ENCODE measurements at places on chromosomes 12 and 14.
A peak's percentile ranks its signal among the peaks of the same experiment; 100 is the strongest.

DNA sequence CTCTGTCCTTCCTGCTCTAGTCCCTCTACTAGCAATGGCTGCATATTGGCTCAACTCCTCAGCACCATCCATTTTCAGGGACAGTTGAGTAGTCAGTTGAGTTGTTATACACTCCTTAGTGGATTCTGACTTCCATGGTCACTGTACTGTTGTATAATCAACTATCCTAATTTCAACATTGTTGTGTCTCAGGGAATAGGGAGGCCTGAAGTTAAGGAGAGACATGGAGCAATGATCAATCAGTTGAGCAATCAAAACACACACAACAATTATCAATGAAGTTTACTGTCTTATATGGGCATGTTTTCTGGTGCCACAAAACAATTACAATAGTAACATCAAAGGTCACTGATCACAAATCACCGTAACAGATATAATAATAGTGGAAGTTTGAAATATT, 255.9 kb downstream of the KCNC2 start:
- no peak for DNase-seq

DNA sequence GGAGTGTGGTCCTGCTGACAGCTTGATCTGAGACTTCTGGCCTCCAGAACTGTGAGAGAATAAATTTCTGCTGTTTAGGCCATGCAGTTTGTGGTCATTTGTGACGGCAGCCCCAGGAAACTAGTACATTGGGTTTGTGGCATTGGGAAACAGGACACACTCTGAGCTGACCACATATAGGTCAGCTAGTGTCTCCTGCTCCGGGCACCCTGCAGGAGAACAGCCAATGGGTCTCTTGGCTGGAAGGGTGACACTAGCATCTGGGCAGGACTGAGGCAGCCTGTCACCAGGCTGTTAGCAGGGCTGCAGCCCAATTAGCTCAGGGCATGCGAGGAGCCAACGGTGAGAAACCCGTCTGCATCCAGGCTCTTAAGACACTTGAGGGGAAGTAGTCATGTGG, 83.2 kb downstream of the PITPNM2 start:
- no peak for DNase-seq

- DNase-seq = no peak
Measured at GRCh38 chr12:54138219-54138618, 50.6 kb downstream of the SMUG1 start.

- DNase-seq = peak; percentile 59
Measured at GRCh38 chr12:8914716-8915526, 612 bp downstream of the PHC1 start.

GRCh38 chr12:83826112-83826511, 1086.5 kb downstream of the SLC6A15 start:
- DNase-seq = peak; percentile 42

DNA sequence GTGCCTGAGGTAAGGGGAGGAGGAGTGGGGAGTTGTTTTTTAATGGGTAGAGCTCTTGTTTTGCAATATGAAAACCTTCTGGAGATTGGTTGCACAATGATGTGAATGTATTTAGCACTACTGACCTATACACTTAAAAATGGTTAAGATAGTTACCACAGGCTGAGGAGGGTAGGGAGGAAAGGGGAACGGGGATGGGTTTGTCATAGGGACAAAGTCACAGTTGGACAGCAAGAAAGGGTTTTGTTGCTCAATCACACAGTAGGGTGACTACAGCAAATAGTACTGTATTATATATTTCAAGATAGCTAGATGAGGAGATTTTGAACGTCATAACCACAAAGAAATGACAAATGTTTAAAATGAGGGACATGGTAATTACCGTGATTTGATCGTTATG, 1562.4 kb downstream of the AACS start:
- DNase-seq = no peak

- peak; percentile 40 for DNase-seq
Measured at GRCh38 chr12:122422730-122423257, 325 bp upstream of the CLIP1 start.

- DNase-seq = peak; percentile 39
Measured at GRCh38 chr12:45303945-45304344, 88.0 kb downstream of the ANO6 start.

DNA sequence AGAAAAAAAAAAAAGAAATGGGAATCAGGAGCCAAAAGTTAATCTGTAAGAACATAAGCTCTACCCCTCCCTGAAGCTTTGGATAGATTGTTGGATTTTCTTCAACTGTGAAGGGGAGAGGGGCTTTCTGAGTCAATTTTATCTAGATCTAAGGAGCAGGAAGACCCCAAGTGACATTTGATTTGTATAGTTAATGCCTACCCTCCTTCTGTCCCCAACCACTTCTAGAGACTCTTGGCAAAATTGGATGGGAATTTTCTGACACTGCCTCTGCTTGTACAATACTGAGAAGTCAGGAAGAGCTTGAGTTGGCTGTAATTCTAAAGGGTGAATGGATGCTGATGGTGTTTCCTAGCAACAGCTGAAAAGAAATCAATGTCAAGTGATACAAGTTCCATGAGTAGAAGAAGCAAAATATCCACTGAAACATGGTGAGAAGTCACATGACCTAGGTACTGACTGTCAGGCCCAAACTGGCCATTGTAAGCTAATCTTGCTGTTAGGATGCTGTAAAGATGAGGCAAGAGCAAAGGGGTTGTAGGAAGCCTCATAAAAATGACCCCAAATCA, 42.2 kb downstream of the NDUFA12 start:
- DNase-seq = no peak

GRCh38 chr12:53048780-53049401, 974 bp upstream of the TNS2 start:
- DNase-seq = peak; percentile 85

- DNase-seq = no peak
Measured at GRCh38 chr12:82625523-82625922, 61.2 kb upstream of the TMTC2 start.

GRCh38 chr12:68613209-68613904, 2.7 kb downstream of the RAP1B start:
- no peak for DNase-seq

GRCh38 chr12:62692884-62693283, 226.3 kb downstream of the MON2 start:
- DNase-seq = peak; percentile 75

DNA sequence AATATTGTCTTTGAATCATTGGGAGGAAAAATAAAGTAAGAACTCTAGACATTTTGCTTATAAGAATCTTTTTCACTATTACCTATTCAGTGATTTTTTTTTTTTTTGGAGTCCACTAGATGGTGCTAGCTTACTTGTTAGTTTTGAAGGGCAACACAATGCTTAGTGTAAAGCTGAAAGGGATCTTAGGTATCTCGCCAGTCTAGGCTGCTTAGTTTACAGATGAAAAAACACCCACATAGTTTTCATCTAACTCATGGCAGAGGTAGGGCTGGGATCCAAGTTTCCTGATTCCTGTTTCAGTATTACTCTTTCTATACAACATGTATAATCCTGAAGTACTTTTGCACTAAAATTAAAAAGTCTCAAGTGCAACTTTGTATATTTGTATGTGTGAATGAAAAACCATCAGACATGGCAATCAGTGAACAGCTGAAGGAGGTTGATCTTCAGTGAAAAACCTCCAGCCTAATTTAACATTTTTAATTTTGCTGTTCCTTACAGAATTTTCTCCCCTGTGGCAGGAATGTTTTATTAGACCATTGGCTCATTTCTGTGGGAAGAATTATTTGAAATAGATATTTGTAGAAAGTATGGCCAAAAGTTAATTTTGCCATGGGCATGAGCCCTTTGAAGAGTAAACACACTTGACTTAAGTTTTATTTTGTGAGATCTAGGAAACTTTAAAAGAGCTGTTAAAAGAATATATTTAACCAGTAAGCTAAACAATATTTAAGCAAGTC, 40.7 kb downstream of the LRRIQ1 start:
- DNase-seq = peak; percentile 91

GRCh38 chr12:5875851-5876250, 69.2 kb downstream of the ANO2 start:
- no peak for DNase-seq

- DNase-seq = no peak
Measured at GRCh38 chr14:102883089-102883541, 39.3 kb upstream of the AMN start.

GRCh38 chr12:62847709-62848108, 87.2 kb downstream of the PPM1H start:
- no peak for DNase-seq

DNA sequence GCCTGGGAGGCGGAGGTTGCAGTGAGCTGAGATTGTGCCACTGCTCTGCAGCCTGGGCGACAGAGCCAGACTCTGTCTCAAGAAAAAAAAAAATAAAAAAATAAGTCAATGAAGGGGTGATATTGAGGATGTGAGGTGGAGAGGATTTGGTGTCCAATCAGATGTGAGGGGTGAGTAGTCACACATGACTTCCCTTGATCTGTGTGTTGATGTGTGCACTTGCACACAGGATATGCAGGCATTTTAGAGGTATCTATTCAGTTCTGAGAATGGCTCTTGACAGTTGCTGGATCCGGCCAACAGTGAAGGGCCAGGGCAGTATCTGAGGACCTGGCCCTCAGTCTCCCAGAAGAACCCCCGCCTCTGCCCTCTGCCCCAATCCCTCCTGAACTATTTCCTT, 7.8 kb upstream of the SP7 start:
- no peak for DNase-seq

DNA sequence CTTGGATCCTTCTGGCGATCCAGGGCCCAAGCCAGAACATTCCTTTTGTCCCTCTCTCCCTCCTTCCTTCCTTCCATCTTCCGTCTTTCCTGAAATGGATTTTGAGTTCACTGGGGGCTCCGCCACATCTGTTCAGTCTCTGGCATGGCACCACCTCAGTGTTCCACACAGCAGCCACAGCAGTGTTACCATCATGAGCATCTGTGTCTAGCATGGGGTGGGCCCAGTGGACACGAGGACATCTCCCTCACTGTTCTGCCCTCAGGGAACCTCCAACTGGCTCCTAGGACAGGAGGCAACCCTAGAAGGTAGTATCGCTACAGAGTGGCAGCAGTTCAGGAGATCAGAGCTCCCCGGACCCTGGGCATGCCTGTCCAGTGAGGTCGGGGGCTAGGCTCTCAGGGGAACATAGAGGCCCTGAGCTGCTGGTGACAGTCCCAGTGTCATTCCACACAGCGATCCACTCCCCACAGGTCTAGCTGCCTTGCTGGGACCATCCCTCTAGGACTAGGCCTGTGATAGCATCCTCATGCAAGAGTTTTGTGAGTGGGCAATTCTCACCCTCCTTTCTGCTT, 59.0 kb downstream of the GALNT16 start:
- DNase-seq = no peak

DNA sequence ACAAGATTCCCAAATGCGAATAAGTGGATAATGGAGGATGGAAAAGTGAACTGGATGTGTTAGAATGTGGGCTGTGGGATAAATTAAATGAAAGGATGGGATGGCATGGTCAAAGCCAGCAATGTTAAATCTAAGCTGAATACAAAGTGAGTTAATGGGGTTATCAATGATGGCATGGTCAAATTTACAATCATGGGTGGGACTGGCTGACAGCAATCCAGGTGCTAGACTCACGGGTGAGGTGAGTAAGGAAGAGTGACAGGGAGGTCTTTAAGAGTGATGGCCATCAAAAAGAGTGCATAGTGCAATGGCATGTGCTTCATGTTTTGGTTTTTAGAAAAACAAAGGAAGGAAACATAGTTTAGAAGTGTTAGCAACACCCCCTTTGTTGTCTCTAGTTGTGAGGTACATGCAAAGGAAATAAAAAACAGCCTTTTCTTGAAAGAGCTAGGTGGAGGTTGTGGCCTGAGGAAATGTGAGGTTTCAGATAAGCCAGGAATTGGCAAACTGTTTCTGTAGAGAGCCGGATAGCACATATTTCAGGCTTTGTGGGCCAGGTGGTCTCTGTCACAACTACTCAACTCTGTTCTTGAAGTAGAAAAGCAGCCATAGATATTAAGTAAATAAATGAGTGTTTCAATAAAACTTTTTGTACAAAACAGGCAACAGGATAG, 328.7 kb downstream of the RPL10L start:
- DNase-seq = no peak

- DNase-seq = peak; percentile 85
Measured at GRCh38 chr14:20477211-20477876, 8.1 kb downstream of the PNP start.

DNA sequence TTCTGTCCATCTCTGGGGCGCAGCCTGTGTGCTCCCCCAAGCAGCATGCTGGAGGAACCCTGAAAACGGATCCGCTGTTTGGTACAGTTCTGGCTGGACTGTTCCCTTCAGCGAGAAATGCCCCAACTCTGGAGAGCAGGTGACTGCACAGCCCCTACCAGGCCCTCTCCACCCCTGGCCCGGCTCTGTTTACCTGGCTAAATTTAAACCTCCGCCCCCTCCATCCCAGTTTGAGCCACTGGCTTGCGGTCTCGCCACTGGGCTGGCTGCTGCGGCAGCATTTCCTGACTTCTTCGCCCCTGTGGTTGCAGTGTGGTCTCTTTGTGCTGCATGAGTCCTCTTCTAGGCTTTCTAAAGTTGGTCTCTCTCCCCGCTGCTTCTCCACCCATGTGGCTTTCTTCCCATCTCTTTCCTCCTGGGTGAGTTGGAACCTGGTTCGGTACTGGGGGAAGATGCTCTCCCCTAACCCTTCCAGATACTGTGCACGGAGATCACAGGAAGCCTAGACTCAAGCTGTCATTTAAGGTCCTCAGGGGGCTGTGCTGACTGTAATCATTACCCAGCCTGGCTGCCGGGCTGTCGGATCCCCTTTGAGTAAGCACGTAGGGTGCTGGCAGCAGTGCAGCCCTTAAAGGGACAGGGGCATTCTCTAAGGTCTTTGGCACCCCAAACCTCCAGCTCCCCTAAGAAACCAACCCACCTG, 60.6 kb downstream of the FBXL14 start:
- DNase-seq = no peak

- no peak for DNase-seq
Measured at GRCh38 chr12:56645201-56645716, 525 bp downstream of the ATP5F1B start.

GRCh38 chr12:46785382-46785781, 40.4 kb downstream of the SLC38A4 start:
- DNase-seq = no peak

DNA sequence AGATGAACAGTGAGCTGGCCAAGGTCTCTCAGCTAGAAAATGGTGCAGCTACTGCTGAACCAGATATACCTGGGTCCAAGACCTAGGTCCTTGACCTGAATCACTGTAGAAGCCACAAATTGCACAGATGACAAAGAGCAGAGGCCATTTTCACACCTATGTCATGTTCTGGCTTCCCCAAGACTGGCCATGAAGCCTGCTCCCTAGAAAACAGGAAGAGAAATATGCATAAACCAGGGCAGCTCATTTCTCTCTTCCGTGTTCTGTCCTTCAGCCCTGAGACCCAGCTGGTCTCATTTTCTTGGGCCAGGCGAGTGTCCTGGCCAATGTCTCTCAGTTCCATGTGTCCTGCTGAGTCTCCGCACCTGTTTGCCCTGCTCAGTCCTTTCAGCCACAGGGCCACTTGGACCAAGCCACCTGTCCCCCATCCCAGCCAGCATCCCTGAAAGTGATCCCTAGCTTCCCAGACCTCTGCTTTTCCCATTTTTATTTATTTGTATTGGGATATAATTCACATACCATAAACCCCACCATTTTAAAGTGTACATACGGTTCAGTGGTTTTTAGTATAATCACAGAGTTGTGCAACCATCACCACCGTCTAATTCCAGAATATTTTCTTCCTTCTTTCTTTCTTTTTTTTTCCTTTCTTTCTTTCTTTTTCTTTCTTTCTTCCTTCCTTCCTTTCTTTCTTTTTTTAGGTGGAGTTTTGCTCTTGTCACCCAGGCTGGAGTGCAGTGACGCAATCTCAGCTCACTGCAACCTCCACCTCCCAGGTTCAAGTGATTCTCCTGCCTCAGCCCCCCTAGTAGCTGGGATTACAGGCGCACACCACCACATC, 27.0 kb downstream of the P2RX7 start:
- DNase-seq = no peak

Measured in fibroblast of pulmonary artery (primary cell).